ENCODE measurements at places on chromosomes 3 and 15. TPM values are rescaled to one million over a fixed set of nuclear protein-coding genes. Genes with fewer than 3 reads are reported as not detected.

- H3K4me3 ChIP-seq, result peak overlapping the region; percentile 33
- no peak for DNase-seq
- H3K36me3 ChIP-seq, result peaks cover 7% of the 10 kb centered on the region
Observed at GRCh38 chr15:31338318-31338878, 11.8 kb downstream of the KLF13 start.

DNA sequence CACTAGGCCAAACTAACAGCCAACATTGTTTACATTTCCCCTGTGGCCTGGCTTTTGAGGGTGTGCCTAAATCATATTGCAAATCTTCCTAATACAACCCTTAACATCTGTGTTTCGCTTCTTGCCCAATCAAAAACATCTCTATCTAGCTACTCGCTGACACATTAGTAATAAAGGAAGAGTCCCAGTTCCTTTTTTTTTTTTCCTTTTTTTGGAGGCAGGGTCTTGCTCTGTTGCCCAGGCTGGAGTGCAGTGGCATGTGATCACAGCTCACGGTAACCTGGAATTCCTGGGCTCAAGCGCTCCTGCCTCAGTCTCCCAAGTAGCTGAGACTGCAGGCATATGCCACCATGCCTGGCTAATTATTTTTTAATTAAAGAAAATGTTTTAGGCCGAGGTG lies 2.1 kb upstream of the SRPRB start:
- no peak overlapping the region for H3K27ac ChIP-seq
- H3K36me3 ChIP-seq, result no peaks in the 10 kb centered on the region
- H3K4me1 ChIP-seq, result no peaks in the 10 kb centered on the region
- no peak for DNase-seq
- H3K27me3 ChIP-seq, result no peaks in the 10 kb centered on the region
- H3K4me3 ChIP-seq, result no peak overlapping the region

DNA sequence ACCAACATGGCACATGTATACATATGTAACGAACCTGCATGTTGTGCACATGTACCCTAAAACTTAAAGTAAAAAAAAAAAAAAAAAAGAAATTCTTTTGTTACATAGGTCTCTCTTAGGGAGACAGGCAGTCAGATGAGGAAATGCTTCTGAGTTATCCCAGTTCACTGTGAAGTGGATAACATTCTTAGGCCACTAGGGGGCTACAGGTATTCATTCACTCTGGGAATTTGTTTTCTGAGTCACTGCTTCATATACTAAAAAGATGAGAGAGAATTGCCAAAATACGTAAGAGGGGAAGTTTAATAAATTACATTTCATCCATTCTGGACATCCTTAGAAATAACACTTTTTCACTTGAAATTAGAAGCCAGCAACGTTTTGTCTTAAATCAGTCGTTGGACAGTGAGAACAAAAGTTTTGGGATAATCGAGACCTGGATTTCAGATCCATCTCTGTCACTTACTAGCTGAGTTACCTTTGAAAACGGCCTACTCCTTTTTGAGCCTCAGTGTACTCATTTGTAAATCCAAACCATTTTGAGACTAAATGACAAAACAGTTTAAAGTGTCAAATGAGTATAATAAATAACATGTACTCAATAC lies 738.4 kb upstream of the ALCAM start:
- no peak for DNase-seq
- no peak overlapping the region for H3K27ac ChIP-seq
- no peaks in the 10 kb centered on the region for H3K27me3 ChIP-seq
- no peak overlapping the region for H3K4me3 ChIP-seq
- no peaks in the 10 kb centered on the region for H3K36me3 ChIP-seq

GRCh38 chr3:100106531-100107141 lies 7.7 kb downstream of the FILIP1L start:
- no peak for DNase-seq
- H3K4me3 ChIP-seq, result no peak overlapping the region
- H3K27ac ChIP-seq, result peak overlapping the region; percentile 75
- H3K27me3 ChIP-seq, result no peaks in the 10 kb centered on the region
- H3K36me3 ChIP-seq, result no peaks in the 10 kb centered on the region

Gene BAHD1
- total RNA-seq, result 21.8 TPM

DNA sequence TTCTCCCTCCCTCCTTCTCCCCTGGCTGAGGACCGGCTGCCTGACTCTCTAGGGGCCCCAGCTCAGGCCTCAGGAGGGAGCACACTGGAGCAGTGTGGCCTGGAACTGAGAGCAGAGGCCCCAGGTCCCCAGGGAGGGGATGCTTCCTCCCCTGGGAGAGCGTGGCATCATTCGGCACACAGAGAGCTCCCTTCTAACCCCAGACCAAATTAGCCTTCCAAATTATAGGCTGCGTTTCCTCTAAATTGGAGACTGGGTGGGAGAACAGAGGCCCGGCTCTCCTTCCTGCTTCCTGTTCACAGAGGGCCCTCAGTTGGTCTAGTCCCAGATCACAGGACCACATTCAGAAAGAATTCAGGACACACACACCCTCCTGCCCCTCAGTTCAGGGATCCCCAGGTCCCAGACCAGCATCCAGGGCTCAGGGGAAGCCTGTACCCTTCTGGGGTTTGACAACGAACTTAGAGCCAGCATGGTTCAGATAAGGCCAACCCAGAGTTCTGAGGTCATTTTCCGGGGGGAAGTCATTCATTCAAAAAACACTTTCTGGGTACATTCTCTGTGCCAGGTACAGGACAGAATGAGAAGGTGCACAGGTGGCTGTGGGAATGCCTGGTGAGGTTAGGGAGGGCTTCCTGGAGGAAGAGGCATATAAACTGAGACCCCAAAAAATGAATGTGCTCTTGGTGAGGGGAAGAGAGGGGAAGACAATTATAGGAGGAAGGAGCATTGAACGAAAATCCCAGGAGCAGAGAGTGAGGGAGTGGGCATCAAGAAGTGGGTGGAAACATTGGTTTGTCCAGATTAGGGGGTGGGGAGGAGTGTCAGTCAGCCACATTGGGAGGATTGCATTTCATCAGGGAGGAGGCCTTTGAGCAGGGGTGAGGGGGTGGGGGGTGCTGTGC lies 28.4 kb upstream of the RPL29 start:
- peak overlapping the region; percentile 55 for H3K27ac ChIP-seq
- H3K27me3 ChIP-seq, result no peaks in the 10 kb centered on the region
- H3K4me3 ChIP-seq, result no peak overlapping the region
- no peaks in the 10 kb centered on the region for H3K36me3 ChIP-seq
- peak; percentile 81 for DNase-seq

GRCh38 chr3:8856721-8857120 lies 87.3 kb upstream of the OXTR start:
- no peak for DNase-seq
- H3K36me3 ChIP-seq, result no peaks in the 10 kb centered on the region
- H3K27ac ChIP-seq, result no peak overlapping the region
- H3K27me3 ChIP-seq, result no peaks in the 10 kb centered on the region

DNA sequence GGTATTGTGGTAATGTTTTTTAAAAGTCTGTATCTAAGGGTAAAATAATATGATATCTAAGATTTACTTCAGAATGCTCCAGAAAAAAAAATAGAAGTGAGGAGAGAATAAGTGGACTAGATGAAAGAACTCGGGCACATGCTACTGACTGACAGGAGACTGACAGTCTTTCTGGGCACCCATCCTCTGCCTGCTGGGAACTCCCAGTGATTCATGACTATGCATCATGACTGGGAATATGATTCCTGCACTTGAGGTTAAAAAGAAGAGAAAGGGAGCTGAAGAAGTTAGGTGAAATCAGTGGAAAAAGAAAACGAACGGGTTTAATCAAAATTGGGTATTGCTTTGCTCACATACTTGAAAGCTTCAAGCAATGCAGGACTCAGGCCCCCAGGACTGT lies 35.7 kb upstream of the SPSB4 start:
- no peak overlapping the region for H3K27ac ChIP-seq
- no peaks in the 10 kb centered on the region for H3K36me3 ChIP-seq
- DNase-seq, result no peak
- no peaks in the 10 kb centered on the region for H3K27me3 ChIP-seq

GRCh38 chr15:22942877-22943276 lies 37.3 kb downstream of the CYFIP1 start:
- H3K4me3 ChIP-seq, result no peak overlapping the region
- no peak for DNase-seq
- H3K4me1 ChIP-seq, result peaks cover 2% of the 10 kb centered on the region
- peaks cover 3% of the 10 kb centered on the region for H3K36me3 ChIP-seq

Gene C3orf80
- not detected for total RNA-seq
